ENCODE measurements at places on chromosomes 2 and 18.

DNA sequence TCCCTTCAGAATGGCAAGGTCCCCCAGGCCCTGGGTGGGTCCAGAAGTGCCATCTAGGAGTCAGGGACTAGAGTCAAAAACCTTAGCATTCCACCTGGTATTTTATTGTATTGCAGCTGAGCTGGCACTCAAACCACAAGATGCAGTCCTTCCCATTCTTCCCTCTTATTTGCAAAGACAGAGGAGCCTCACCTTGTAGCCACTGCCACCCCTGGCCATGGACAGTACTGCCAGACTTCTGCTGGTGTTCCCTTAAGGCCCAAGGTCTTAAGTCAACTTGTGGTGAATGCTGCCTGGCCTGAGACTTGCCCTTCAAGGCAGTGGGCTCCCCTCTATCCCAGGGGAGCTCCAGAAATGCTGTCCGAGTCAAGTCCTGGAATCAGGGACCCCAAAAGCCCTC is 6.9 kb downstream of the UGT1A10 start:
- DNase-seq: no peak

DNA sequence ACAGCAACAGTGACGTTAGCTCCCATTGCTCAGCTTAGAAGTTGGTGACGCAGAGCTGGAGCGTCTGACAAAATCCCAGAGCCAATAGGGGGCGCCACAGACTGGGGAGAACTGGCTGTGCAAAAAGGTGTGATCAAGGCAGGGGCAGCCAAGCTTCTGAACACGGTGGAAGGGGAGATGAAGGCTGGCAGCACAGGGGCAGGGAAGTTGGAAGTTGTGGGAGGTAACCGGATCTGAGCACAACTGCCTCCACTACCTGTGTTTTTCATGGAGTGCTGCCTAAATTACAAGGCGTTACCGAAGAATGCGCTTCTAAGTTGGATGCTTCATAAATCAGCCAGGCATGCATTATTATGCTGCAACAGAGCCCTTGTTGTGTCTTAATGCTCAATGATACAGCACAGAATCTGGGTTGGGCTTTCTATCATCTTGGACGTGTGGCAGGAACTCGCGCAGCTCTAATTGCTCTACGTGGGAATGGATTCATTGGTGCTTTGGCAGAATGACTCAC is 370.0 kb downstream of the SLC4A3 start:
- no peak for DNase-seq

DNA sequence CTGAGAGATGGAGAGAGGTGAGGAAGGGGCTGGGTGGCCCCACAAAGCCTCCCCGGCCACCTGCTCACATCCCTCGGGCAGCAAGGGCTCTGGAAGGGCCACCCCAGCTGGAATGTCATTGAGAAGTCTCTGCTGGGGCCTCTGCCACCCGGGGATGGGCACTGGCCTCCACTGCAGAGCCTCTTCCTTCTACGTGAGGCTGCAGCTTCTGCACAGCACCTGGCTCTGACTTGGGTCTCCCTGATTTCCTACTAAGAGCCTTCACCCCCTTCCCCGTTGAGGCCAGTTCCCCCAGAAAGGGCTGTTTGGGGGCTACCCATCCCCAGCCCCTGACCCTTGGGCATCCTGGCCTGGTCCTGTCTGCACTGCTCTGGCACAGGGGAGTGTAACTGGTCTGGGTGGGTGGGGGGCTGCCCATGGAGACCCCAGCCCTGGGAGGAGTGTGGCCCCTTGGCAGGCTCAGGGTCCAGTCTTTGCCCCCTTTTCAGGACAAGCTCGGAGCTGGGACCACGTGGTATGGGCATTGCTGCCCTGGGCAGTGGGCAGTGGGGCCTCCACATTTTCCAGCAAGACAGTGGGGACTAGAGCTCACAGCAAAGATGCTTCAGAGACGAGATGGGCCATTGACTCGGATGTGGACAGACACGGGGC is 5.6 kb downstream of the PDCD1 start:
- DNase-seq: no peak

DNA sequence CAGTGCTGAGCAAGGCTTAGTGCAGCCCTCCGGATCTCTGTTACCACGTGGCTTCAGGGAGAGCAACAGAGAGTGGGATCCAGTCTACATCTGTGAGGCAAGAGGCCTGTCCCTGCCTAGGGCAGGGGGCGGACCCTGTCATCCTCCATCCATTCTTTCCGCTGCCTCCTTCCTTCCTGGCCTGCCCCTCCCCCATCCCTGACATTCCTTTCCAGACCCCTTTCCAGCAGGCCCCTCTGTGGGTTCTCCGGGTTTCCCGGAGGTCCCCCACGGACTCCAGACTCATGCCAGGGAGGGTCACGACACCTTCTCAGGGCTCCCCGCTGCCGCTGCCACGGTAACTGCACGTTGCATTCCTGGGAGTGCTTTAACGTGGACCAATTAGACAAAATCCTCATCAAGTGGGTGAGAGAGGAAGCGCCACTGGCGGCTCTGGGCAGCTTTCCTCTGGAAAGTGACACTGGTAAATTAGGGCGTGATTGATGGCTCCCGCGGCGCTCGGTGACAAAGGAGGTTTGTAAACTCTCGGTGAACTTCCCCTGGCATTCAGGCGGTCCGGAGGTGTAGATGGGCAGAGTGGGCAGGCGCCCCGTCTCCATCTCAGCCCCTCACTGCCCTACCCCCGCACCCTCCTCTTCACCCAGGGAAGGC is 11.4 kb downstream of the ATOH8 start:
- no peak for DNase-seq

DNA sequence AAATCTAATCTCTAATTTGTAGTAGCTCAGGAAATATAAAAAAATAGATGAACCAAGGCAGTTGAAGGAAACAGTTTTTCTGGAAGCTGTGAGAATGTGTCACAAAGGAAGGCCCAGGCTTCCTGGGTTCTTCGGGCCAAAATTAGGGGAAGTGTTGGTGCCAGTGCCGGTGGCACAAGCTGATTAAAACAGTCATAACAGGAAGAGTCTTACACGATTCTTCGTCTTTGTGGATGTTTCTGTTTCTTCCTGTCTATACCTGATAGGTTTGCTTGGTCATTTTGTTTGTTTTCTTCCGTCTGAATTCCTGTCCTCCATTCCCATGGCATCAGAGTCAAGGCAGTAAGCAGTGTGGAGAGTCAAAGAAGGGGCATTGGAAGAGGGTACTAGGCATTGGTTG is 235.4 kb upstream of the RASGRP3 start:
- no peak for DNase-seq

- no peak for DNase-seq
Measured at GRCh38 chr2:66438891-66439811, 4.2 kb downstream of the MEIS1 start.

DNA sequence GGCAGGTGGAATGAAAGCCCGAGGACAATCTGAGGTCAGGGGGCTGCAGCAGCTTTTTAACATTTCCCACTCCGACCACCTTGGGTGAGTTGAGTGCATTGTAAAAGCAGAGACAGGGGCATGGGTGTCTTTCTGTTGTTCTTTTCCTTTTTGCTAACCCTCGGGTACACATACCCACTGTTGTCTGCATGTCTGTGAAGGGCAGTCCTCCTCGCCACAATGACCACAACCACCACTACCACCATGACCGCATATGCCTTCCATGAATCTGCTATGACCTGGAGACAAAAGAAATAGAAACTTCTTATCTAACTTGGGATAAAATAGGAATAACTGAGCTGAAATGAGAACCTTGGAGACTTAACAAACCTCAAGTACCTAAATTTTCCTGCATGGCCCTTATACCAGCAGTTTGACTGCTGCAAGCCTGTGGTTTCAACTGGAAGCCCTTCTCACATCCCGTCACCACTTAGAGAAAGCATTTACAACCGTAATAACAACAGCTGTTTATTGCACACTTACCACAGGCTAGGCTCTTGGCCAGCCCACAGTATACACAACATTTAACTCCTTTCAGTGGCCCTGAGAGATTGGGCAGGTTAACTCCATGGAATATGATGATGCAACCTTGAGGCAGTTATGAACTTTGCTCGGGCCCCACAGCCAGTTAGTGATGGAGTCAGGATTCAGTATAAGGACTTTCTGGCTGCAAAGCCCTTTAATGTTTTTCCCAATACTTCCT is 80.3 kb downstream of the GYPC start:
- DNase-seq: no peak

DNA sequence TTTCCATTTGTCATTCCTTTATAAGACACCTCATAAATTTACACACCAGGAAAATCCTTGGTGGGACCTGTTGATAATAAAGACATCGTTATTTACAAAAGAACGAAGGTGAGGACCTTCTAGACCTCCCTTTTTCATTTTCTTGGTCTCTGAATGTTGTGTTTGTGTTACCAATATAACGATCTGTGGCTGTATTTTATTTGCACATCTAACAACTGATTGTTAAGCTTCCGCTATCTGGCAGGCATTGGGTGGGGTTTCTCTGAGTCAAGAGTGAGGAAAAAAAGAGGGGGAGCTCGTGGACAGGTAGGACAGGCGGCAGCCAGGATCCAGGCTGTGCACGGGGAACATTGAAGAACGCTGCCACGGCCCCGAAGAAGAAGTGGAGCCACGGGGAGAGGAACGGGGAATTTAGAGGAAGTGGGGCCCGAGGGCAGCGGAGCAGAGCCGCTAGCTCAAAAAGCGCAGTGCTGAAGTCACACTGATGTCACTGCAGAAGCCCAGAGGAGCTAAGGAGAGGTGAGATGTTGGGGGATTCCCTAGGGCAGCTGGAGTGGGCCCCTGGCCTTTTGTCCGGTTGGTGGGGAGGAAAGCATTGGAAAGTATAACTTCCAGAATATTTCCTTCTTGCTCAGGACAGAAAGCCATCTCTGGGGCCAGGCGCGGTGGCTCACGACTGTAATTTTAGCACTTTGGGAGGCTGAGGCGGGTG is 20.9 kb upstream of the DNMT3A start:
- DNase-seq: peak; percentile 36

GRCh38 chr2:210476194-210477128 is at the start of gene LANCL1:
Gene LANCL1, minus strand, starts transcription at chr2:210476759. Its CDS starts 363 bp downstream, at chr2:210476396.
- DNase-seq: peak; percentile 59

DNA sequence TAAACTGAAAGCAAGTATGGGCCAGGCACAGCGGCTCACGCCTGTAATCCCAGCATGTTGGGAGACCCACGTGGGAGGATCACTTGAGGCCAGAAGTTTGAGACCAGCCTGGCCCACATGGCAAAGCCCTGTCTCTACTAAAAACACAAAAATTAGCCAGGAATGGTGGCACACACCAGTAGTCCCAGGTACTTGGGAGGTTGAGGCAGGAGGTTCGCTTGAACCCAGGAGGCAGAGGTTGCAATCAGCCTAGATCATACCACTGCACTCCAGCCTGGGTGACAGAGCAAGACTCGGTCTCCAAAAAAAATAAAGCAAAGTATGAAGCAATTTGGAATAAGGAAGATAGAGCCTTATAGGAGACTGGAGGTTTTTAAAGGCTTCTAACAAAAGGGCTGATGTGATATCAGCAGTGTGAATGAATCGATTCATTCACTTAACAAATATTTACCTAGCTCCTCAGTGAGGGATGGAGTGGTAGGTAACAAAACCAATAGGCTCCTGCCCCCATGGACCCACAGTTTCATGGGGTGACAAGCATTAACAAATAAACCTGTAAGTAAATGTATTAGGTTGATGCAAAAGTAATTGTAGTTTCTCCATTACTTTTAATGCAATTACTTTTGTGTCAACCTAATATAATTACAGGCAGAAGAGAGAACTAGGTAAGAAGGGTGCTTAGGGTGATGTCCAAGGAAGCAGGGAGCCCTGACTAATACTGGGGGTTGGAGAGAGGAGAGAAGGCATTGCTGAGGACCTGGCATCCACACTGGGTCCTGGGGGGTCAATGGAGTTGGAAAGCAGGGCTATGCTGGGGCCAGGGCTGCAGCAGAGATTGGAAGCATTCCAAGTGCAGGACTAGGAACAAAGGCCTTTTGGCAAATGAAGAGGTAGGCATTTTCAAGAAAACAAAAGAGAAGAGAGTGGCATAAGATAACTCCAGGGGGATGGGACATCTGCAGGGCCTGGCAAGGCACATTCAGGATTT is 195.4 kb upstream of the ARL4C start:
- DNase-seq: no peak

DNA sequence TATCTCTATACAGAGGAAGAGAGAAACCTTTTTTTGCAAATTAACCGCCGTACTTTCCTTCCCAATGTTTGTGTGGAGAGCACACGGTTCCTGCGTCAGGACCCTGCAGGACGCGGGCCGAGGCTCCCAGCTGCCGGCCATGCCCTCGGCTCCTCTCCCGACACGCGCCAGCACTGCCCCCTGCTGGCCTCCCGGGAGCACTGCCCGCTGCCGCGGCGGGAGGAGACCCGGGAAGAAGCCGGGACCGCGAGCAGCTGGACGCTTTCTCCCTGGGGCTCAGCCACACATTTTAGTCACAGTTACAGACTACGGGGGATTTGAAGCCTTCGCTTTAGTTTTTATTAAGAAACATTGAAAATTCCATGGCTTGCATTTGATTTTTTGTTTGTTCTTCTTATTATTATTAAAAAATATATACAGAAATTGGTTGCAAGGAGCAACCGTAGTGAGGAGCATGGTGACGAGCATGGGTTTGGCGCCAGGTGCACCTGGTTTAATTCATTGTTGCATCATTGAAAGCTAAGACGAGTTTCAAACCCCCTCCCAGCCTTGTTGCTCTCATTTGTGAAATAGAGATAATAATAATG is 401.2 kb downstream of the GALR1 start:
- peak; percentile 2 for DNase-seq

DNA sequence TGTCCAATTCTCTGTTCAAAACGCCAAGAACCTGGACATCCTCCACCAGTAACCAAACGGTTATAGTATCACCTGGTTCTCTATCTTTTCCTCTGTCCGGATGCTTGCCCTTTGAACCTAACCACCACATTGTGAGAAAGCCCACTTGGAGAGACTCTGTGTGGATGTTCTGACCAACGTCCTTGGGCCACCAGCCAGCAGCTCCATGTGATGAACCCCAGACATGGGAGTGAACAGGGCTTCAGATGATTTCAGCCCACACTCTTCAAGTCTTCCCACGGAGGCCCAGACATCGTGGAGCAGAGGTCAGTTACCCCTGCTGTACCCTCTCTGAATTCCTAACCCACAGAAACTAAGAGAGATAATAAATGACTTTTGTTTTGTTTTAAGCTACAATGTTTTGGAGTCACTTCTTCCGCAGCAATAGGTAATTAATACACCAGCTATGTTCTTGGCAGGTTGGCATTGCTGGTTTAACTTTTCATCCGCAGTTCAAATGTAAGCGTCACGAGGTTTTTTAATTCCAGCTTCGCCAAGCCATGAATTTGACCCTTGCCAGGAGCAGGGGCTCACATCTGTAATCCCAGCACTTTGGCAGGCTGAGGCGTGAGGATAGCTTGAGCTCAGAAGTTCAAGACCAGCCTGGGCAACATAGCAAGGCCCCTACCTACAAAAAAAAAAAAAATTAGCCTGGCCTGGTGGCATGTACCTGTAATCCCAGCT is 36.1 kb upstream of the ZNF532 start:
- DNase-seq: no peak

GRCh38 chr2:39411181-39411944 is 25.7 kb downstream of the MAP4K3 start:
- no peak for DNase-seq
